ENCODE measurements at places on chromosomes 11 and 22. TPM values are rescaled to one million over a fixed set of nuclear protein-coding genes. Genes with fewer than 3 reads are reported as not detected.

ALDH3B1 gene
- total RNA-seq: not detected

APOL6 gene
- 55.8 TPM for total RNA-seq

THRSP gene
- not detected for total RNA-seq

SLC37A2 gene
- total RNA-seq: 0.47 TPM

- no peak for DNase-seq
- H3K36me3 ChIP-seq: peaks cover 6% of the 10 kb centered on the region
- peaks cover 6% of the 10 kb centered on the region for H3K27me3 ChIP-seq
These were observed 20.8 kb upstream of the LINC01488 start for GRCh38 chr11:69460540-69461257.

GRCh38 chr11:126914941-126915340 is 85.6 kb downstream of the KIRREL3 start:
- no peak overlapping the region for H3K27ac ChIP-seq
- peaks cover 4% of the 10 kb centered on the region for H3K4me1 ChIP-seq
- no peaks in the 10 kb centered on the region for H3K36me3 ChIP-seq
- DNase-seq: no peak
- H3K4me3 ChIP-seq: no peak overlapping the region

DNA sequence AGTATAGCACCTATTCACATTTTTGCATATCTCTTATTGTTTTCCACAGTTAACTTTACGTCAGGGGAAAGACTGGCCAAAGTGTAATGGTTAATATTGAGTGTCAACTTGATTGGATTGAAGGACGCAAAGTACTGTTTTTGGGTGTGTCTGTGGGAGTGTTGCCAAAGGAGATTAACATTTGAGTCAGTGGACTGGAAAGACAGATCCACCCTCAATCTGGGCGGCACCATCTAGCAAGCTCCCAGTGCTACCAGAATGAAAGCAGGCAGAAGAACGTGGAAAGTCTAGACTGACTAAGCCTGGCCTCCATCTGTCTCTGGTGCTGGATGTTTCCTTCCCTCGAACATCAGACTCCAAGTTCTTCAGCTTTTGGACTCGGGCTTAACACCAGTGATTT is 1900.7 kb upstream of the RAG2 start:
- H3K36me3 ChIP-seq: no peaks in the 10 kb centered on the region
- no peak for DNase-seq
- H3K4me3 ChIP-seq: no peak overlapping the region
- no peaks in the 10 kb centered on the region for H3K27me3 ChIP-seq

DNA sequence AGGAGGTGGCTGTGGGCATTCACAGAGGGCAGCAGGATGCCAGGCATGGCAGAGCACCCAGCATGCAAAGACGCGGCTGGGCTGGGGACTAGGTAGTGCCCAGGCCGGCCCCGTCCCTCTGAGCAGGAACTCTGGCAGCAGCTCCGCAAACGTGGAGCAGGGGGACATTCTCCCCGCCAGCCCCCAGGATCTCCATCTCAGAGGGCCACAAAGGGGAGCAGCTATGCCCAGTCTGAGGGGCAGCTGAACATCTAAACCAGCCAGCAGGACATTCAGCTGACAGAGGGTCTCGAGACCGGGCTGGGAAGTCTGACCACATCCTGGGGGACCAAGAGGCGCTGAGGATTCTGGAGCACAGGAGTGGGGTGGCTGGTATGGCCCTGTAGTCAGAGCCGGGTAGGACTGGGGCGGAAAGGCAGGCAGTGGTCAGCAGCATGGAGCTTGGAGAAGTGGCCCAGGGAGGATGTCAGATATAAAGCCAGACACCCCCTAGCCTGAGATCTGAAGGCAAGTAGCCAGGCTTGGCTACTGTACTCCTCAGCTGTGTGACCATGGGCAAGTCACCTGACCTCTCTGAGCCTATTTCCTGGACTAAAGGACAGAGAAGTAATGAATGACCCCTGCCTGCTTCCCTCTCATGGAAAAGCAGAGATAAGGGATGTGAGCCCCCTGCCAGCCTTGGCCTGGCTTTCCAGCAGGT is 10.2 kb downstream of the PMM1 start:
- H3K27me3 ChIP-seq: no peaks in the 10 kb centered on the region
- peak overlapping the region; percentile 29 for H3K27ac ChIP-seq
- no peak overlapping the region for H3K4me3 ChIP-seq
- no peaks in the 10 kb centered on the region for H3K4me1 ChIP-seq
- H3K36me3 ChIP-seq: peaks cover 6% of the 10 kb centered on the region

DNA sequence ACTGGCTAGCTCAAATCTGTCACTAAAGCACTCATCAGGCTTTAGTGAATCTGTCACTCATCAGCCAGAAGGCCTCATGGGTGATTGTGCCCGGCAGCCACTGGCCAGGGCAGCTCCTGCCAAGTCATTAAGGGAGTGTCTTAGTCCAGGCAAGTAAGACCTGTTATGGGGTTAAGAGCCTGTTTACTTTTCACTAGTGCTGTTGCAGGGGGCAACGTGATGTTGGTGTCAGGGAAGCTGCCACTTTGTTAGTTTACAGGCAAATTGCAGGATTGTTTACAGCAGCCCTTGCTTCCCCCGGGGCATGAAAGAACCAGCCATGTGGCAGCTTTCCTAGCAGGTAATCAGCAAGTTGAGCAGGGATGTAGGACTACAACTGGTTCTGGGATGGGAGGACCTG is 155.6 kb upstream of the NCAM1 start:
- H3K27me3 ChIP-seq: peaks cover 2% of the 10 kb centered on the region
- DNase-seq: no peak
- no peak overlapping the region for H3K4me3 ChIP-seq
- H3K36me3 ChIP-seq: no peaks in the 10 kb centered on the region
- H3K27ac ChIP-seq: no peak overlapping the region

DNA sequence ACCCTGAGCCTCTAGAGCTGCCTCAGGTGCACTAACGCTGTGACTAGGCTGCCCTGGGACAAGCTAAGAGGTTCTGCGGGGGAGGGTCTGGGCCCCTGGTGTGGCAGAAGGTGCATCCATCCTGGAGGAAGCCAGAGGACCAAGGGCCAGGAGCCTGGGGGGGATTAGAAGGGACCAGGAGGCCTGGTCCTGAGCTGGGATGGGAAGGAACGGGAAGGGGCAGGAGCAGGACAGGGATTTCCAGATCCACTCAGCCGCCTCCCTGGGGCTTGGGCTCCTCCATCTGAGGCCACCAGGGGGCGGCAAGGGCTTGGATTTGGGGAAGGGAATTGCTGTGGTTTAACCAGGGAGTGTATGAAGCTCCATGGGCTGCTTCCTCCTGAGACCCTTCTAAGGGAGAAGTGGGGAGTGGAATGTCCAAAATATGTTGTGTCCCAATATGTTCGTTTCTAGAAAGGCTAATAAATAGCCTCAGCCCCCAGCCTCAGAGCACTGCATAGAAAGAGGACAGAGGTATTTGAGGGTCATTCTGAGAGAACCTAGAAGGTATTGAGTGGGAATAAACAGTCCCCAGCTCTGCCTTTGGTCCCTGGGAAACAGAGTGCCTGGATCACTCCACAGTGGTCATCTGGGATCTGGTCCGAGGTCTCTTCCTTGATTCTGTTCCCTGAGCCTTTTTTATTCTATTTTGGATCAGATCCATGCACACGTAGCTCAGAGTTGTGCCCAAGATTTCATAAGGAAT is 17.4 kb upstream of the PRAME start:
- no peak overlapping the region for H3K4me3 ChIP-seq
- peak; percentile 21 for DNase-seq
- H3K27me3 ChIP-seq: peaks cover 3% of the 10 kb centered on the region
- no peak overlapping the region for H3K27ac ChIP-seq
- H3K4me1 ChIP-seq: no peaks in the 10 kb centered on the region

GRCh38 chr11:84836371-84836770 is 790.8 kb downstream of the DLG2 start:
- peaks cover 1% of the 10 kb centered on the region for H3K36me3 ChIP-seq
- no peak for DNase-seq
- H3K4me1 ChIP-seq: no peaks in the 10 kb centered on the region
- H3K27ac ChIP-seq: no peak overlapping the region
- H3K27me3 ChIP-seq: no peaks in the 10 kb centered on the region
- H3K4me3 ChIP-seq: no peak overlapping the region

GRCh38 chr22:49010070-49010863 is 817.4 kb downstream of the BRD1 start:
- H3K4me3 ChIP-seq: no peak overlapping the region
- H3K27me3 ChIP-seq: no peaks in the 10 kb centered on the region
- H3K27ac ChIP-seq: no peak overlapping the region
- DNase-seq: no peak
- H3K4me1 ChIP-seq: no peaks in the 10 kb centered on the region
- no peaks in the 10 kb centered on the region for H3K36me3 ChIP-seq

GRCh38 chr11:112523031-112523430 is 262.4 kb upstream of the PLET1 start:
- peaks cover 6% of the 10 kb centered on the region for H3K4me1 ChIP-seq
- no peak overlapping the region for H3K27ac ChIP-seq
- H3K4me3 ChIP-seq: no peak overlapping the region

GRCh38 chr11:18317551-18317950 is 4.4 kb downstream of the HPS5 start:
- no peaks in the 10 kb centered on the region for H3K27me3 ChIP-seq
- no peak overlapping the region for H3K4me3 ChIP-seq
- DNase-seq: no peak
- no peak overlapping the region for H3K27ac ChIP-seq

DNA sequence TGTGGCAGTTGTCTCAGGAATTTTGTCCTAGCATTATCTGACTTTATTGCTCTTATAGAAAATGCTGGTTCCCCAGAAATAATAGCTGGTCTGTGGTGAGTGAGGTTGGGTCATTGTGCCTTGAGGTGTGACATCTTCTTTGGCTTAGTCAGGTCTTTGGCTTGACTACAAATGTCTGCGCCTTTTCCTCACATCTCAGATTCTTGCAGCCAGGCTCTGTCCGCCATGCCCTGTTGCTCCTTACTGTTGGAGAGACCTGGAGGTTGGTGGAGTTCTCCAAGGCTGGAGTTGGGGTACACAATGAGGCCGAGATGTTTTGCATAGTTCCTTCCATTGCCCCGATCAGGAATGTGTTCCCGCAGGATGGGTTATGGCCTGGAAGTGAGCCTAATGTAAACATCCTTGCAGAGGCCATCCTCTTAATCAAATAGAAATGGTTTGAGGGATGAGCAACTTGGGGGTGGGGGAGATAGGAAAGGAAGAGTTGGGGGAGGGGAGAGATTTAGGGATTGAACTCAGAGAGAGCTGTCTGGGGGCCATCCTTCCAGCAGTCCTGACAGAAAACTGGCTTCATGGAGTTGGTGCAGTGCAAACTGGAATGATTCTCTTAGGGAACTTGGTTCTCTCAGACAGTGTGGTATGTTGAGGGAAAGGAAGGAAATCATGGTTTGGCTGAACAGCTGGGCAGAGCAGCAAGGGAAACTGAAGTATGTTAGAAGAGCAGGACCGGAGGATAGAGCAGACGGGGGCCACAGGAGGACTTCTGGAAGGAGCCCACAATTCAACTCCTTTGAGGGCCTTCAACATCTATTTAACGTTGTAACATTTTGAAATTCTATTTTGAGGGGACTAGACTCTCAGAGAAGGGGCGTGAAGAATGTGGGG is 49.9 kb downstream of the ZBTB16 start:
- no peak overlapping the region for H3K27ac ChIP-seq
- H3K4me1 ChIP-seq: peaks cover 15% of the 10 kb centered on the region
- no peak for DNase-seq
- H3K4me3 ChIP-seq: no peak overlapping the region
- no peaks in the 10 kb centered on the region for H3K36me3 ChIP-seq

Data from activated naive CD8-positive, alpha-beta T cell treated with anti-CD3 and anti-CD28 coated beads for 36 hours (primary cell).